ENCODE measurements at places on chromosomes 3 and 15.

GRCh38 chr3:46110701-46111493, 83.6 kb upstream of the XCR1 start:
- DNase-seq, result no peak

GRCh38 chr3:46713050-46713897, 4.4 kb downstream of the PRSS50 start:
- no peak for DNase-seq

DNA sequence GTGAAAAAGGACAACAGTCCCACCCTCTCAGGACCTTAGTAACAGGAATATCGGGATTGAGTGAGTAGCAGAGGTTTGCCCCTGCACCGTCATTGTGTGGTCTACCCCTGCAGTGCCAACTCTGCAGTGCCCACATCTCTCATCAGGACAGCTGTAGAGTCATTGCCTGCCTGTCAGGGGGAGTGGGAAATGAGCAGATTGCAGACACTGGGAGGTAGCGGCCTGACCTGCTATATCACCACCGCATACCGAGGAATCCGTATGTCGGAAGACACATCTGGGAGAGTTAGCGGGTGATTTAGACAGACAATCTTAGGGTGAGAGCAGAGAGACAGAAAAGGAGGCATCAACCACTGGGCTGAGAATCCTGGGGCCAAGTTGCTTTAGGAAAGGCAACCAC, 218.1 kb downstream of the EPHB1 start:
- no peak for DNase-seq

- DNase-seq, result no peak
Observed at GRCh38 chr3:64684715-64685261, 3.0 kb downstream of the ADAMTS9 start.

DNA sequence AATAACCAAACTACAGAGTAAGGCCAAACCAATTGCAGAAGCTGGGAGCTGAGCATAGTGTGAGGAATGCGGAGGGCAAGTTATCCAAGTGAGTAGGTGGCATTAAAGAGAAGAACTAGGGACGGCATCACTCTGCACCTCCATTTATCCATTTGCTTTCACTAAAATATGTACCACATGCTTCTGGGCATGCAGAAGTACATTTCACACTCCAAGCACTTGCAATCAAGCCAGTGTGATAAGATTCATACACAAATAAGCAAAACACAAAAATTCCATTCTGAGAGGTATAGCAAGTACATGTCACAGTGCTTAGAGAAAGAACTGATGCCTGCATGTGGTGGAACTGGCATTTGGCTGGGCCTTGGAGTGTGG, 81.1 kb downstream of the CCNL1 start:
- DNase-seq, result no peak

- DNase-seq, result no peak
Observed at GRCh38 chr3:195159117-195159813, 111.7 kb downstream of the XXYLT1 start.

DNA sequence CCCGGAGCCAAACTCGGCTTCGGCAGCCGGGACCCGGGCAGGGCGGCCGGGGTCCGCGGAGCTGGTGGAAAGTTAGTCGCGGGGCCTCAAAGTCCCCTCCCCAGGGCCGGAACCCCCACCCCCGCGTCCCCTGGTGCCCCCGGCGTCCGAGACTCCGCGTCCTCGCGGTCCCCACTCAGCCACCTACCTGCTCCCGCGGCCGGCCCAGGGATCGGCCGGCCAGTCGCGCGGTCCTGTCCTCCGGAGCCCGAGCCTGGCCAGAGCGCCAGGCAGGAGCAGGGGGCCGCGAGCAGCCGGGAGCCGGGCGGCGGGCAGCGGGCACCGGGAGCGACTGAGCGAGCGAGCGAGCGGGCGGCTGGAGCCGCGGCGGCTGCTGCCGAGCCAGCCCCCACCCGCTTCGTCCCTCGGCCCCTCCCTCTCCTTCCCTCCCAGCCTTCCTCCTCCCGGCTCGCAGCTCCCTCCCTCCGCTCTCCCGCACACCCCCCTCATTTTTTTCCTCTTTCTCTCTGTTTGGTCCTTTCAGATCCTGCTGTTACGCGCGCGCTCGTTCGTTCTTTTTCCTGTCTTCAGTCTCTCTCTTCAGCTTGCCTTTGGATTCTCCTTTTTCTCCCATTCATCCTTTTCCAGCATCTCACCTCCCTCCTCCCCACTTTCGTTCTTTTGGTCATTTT, at the start of gene MEGF11:
Gene MEGF11, minus strand, starts transcription at position 333 of the 671 bp plus-strand sequence. CDS start 125,347 bp downstream, outside the sequence.
- DNase-seq, result no peak

DNA sequence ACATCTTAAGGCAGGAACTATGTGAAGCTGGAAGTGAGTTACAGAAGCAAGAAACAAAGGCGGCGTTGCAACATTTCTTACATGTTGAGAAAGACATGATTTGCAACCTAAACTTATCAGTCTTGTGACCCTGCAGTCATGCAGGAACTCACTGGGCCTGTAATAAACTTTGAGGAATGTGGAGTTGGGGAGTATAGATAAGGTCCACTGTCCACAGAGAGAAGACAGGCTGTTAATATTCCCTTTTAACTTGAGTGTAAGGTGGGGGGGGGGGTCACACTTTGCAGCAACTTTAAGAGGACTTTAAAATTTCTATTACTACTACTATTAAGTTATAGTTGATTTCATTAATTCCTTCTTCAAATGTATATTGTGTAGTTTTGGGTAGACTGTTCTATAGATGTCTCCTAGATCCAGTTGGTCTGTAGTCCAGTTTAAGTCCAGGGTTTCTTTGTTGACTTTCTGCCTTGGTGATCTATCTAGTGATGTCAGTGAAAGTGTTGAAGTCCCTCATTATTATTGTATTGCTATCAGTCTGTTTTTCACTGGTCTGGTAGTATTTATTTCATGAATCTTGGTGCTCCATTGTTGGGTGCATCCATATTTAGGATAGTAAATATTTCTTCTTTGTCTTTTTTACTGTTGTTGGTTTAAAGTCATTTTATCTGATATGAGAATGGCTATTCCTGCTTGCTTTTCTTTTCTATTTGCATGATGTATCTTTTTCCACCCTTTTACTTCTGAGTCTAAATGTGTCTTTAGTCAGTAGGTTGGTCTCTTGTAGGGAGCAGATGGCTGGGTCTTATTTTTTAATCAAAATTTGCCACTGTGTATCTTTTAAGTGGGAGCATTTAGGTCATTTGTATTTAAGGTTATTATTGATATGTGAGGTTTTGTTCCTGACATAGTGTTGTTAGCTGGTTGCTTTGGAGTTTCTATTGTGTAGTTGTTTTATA, 15.6 kb upstream of the FAM98B start:
- no peak for DNase-seq
